GM03348 (cell line): ENCODE measurements at places on chromosomes 7 and 10.

GRCh38 chr7:131890176-131890575, 333.7 kb upstream of the PODXL start:
- no peak for DNase-seq

GRCh38 chr7:24318326-24318725, 34.3 kb downstream of the NPY start:
- DNase-seq = peak; percentile 6

GRCh38 chr10:11930312-11930978, 107.3 kb downstream of the PROSER2 start:
- no peak for DNase-seq

DNA sequence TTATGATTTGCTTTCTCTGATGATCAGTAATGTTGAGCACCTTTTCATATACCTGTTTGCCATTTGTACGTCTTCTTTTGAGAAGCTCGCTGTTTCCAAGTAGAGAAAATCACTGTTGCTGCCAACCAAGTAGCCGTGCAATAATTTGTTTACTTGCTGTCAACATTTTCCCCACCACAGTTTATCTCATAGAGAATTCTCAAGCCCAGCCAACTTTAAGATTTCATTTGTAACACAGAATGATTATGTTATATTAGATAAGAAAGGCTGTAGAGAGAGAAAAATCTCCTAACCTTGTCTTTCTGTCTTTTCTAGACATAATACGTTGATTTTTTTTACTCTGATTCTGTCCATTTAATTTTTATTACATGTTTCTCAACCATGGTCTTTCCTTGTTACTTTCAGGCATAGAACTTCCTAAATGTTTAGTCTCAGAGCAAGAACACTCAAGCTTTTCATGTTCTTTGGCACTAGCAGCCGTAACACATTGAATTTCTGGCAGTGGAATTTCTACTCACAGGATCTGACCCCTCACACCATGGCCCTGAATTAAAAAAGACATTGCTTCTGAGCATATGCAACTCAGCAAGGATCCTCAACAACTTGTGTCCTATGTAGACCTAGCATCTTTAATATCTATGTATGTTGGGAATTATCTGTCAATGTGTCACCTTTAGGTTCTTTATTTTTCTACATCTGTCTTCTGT, 23.1 kb downstream of the RPA3 start:
- DNase-seq = no peak

DNA sequence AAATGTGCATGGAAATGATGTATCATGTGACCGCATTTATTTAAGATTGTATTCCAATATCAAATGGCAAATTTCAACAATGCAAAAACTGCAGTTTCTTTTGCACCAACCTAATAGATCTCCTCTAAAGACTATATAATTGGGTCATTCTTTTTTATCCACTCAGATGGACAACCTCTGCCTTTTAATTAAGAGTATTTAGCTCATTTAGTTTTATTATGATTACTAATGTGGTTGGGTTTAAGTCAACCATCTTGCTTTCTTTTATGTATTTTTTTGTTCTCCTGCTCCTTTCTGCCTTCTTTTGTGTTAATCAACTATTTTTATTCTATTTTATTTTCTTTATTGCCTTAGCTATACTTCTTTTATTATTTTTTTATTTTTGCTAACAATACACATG, 468.5 kb upstream of the MKI67 start:
- DNase-seq = no peak

DNA sequence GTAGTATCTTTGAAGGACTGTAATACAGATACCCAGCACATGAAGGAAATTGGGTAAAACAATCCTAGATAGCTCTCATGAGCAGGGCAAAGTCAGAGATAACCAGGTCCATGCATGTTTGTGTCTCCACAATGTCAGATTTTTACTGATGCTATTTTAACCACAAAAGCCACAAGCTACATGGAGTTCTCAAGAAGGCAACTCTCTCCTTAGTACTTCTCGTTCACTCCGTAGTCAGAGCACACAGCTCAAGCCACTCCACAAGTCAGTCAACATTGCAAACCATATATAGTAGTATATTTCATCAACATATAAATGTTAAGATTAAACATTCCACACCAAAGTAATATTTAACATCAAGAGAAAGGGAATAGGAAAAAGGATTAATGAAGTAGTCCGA, 98.0 kb upstream of the PIK3CG start:
- no peak for DNase-seq

DNA sequence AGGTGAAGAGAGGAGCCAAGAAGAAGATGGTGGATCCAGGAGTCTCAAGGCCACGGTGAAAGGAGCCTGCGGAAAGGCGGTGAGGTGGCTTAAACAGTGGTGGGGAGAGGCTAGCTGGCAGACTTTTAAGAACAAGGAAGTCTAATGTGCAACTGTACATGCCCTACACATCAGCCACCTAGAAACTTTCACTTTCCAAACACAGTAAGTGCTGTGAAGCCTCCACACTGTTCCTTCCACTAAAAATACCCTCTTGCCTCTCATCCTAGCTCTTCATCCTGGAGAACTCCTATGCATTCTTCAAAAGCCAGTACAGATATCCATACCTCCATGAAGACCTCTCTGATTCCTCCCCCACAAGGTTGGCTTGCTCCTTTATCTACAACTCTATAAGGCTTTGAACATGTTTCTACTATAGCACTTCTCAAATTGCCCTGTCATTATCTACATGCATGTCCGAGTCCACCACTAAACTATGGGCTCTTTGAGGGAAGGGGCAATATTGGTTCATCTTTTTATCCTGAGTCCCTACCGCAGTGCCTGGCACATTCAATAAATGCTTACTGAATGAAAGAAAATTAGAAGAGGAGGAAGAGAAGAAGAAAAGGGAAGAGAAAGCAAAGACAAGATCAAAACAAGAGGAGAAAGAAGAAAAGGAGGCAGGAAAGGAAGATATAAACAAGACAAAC, 54.2 kb downstream of the DNAJC12 start:
- no peak for DNase-seq

DNA sequence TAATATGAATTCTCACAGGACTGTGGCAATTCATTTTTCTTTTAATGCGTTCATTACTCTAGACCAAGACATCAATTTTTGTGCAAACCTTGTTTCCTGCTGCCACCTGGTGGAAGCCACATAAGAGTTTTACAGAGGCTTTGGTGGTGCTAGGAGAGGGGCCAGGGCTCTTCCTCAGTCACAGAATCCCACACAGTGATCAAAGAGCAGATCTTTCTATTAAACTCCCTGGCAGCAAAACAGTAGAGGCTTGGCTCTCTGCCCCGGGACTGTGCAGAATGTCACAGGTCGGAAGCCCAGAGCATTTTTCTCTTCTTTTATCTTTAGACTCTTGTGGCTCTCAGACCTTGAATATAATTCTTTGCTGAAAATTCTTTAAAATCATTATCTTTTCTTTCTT, 506.4 kb upstream of the C7orf33 start:
- peak; percentile 66 for DNase-seq

DNA sequence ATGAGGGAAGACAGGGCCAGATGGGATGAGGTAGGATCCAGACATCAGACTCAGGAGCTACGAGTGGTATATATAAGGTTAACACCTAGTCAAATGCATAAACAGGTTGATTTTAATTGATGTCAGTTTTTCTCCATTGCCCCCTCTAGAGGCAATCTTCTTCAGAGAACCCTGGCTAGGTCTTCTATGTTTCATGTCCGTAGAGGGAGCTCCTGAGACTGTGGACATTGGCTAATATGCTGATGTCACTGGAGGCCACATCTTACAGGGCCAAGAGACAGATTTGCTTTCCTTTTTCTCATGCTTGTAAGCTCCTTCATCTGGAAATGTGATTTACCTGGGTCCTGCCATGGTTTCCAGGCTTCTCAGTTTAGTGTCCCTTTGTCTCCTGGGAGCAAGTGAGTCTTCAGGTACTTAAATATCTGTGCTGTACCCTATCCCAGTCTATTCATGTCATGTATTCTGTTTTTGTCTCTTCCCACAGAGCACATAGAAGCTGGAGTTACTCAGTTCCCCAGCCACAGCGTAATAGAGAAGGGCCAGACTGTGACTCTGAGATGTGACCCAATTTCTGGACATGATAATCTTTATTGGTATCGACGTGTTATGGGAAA, 161.6 kb upstream of the PRSS1 start:
- peak; percentile 69 for DNase-seq

DNA sequence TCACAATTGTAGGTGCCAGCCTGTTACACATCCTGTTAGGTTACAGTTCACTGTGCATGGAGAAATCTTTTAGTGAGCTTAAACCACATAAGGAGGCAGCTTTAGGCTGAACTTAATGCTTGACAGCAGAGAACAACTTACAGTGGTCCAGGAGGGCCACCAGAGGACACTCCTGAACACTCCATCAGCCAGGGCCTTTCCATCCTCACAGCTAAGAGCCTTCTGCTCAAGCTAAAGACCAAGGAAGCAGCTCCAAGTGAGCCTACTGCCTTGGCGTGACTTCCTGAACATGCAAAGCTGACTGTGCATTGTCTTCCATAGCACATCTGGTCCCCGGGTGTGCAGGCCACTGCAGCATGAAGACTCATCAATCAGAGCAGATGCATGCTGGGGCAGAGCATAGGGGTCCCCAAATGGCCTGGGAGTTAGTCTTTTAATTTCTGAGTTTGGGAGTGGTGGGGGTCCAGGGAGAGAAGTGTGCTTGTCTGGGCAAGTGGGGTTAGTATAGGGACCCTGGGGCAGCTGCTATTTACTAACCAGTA, 105.0 kb downstream of the ZNF248 start:
- no peak for DNase-seq

GRCh38 chr7:69684369-69685292, 86.4 kb downstream of the AUTS2 start:
- DNase-seq = no peak

GRCh38 chr7:143147070-143147469, 15.2 kb downstream of the PIP start:
- DNase-seq = no peak

DNA sequence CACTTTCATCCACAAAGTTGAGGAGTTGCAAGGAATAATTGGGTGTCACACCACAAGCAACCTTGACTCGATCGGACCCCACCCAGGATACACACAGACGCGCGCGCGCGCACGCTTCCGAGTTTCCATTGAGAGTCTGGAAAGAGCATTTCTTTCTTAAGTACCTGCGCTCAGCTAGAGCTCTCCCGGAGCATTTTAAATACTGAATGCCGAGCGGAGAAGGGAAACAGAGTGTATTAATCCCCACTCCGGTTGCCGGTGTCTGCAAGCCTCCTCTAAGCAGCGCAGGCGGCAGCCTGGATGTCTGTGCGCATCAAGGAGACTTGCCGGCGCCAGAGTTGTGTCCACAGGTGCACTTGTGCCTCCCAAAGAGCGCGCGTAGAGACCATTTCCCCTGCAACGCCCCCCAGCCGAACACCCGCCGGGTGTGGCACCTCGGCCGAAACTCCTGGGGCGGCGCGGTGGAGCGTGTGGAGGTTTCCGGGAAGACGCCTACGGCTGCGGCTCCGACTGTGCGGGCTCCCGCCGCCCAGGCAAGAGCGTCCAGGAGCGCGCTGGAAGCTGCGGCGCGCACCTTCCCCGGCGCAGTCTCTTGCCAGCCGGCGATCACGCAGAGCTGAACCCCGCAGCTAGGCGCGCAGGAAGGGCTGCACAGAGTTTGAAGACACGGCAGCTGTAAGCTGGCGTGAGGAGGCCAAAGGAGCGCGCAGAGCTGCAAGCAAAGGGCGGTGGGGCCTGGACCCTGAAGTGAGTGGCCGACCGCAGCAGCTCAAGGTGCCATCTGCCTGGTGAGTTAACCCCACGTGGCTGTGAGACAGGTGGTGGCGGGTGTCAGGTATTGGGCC, 1.1 kb upstream of the FEZF1 start:
- no peak for DNase-seq

- DNase-seq = peak; percentile 25
These were observed 30.5 kb downstream of the NRP1 start for GRCh38 chr10:33303988-33304387.

- DNase-seq = no peak
These were observed 369.2 kb upstream of the KLF6 start for GRCh38 chr10:4154191-4154715.

DNA sequence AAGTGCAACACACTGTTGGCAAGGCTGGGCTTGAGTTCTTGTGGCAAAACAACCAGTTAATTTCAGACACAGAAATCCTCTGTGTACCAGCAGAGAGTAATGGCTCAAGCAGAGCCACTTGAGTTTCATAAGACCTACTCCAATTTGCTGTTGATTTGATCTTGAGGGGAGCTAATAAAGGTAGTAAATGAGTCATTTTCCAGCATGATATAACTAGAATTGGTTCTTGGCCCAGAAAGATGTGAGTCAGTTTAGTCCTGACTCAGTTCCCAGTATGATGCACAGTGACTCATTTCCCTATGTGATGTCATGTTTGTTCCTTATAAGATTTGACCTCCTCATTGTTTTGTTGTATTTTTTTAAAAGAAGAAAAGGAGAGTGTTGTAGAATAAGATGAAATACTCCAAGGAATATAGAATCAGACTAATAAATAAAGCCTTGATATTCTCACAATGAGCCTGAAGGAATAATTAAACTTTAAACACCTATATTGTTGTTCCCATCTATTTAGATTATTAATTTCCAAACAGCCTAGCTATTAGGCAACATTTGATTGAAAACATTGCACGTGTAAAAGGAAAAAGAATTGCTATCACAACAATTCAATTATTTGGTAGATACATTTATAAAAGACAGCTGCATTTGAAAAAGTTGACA, 186.2 kb downstream of the REEP3 start:
- peak; percentile 84 for DNase-seq

GRCh38 chr7:92695308-92696261, 105.4 kb upstream of the FAM133B start:
- DNase-seq = peak; percentile 76

DNA sequence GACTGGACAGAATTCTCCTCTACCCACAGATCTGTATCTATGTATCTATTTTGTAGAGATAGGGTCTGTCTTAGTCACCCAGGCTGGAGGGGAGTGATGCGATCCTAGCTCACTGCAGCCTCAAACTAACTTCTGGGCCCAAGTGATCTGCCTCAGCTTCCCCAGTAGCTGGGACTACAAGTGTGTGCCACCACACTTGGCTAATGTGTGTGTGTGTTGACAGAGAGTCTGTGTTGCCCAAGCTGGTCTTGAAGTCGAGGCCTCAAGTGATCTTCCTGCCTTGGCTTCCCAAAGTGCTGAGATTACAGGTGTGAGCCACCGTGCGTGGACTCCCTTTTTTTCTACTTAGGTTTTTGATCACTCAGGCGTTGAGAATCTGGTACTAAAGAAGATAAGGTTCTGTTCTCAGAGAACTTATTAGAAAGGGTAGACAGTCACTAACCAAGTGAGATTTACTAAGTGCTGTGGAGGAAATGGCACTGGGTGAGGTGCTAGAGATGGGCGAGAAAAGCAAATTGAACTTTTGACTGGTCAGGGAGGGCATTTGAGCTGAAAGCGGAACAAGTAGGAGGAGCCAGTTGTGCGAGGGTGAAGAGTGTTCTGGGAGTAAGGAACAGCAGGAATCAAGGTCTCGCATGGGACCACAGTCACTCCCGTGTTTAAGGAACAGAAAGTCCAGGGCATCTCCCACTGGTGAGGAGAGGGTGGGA, 18.0 kb downstream of the NDUFB2 start:
- DNase-seq = no peak

GRCh38 chr7:14156436-14156835, 167.0 kb upstream of the ETV1 start:
- no peak for DNase-seq

- no peak for DNase-seq
These were observed 6.6 kb upstream of the DEPP1 start for GRCh38 chr10:44985175-44985681.
